GM13977 (cell line): ENCODE measurements at places on chromosomes 6 and 20.
A peak's percentile ranks its signal among the peaks of the same experiment; 100 is the strongest.

GRCh38 chr6:45687570-45687969 is 309.8 kb upstream of the SUPT3H start:
- peak; percentile 39 for DNase-seq

DNA sequence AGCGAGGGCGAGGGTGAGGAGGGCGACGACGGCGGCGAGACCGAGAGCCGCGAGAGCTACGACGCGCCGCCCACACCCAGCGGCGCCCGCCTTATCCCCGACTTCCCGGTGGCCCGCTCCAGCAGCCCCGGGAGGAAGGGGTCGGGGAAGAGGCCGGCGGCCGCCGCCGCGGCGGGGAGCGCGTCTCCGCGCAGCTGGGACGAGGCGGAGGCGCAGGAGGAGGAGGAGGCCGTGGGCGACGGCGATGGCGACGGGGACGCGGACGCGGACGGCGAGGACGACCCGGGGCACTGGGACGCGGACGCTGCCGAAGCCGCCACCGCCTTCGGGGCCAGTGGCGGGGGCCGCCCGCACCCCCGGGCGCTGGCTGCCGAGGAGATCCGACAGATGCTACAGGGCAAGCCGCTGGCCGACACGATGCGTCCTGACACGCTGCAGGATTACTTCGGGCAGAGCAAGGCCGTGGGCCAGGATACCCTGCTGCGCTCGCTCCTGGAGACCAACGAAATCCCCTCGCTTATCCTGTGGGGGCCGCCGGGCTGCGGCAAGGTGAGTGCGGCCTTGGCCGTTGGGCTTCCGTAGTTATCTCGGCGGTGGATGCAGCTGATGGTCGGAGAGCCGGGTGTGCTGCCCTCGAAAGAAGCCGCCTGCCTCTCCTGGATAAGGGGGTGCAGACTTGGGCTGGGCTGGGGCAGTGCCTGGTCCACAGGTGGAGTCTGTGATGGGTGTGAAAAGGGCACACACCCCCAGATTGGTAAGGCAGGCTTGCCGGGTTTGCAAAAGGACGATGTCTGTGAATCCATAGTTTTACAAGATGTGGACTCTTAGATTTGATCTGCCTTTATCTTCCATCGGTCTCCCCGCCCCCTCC is 938 bp downstream of the WRNIP1 start:
- peak; percentile 82 for DNase-seq

- no peak for DNase-seq
Observed at GRCh38 chr6:79280756-79281155, 46.3 kb upstream of the HMGN3 start.

GRCh38 chr20:13567663-13568062 is 71.1 kb downstream of the TASP1 start:
- no peak for DNase-seq
